ENCODE measurements at places on chromosomes 16 and 17.

GRCh38 chr17:40364121-40364861 lies at the start of gene GJD3:
Gene GJD3, minus strand, starts transcription at chr17:40364737. Its CDS starts 922 bp downstream, at chr17:40363815.
- DNase-seq: no peak

DNA sequence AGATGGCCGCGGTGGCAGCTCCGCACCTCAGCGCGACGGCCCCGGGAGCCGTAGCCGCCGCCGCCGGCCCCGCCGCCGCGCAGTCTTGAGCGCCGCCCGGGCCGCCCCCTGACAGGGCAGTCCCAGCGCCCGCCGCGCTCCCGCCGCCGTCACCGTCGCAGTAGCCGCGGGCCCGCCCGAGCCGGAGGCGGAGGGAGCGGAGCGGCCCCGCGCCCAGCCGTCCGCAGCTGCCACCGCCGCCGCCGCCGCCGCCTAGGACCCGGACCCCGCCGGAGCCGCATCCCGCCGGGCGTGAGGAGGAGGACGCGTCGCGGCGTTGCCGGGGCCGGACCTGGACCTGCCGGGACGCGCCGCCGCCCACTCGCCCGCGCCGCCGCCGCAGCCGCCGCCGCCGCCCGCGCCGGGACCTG lies 218 bp downstream of the TNRC6C start:
- peak; percentile 12 for DNase-seq

- DNase-seq: no peak
Measured at GRCh38 chr16:15604460-15605440, 38.2 kb downstream of the MARF1 start.

DNA sequence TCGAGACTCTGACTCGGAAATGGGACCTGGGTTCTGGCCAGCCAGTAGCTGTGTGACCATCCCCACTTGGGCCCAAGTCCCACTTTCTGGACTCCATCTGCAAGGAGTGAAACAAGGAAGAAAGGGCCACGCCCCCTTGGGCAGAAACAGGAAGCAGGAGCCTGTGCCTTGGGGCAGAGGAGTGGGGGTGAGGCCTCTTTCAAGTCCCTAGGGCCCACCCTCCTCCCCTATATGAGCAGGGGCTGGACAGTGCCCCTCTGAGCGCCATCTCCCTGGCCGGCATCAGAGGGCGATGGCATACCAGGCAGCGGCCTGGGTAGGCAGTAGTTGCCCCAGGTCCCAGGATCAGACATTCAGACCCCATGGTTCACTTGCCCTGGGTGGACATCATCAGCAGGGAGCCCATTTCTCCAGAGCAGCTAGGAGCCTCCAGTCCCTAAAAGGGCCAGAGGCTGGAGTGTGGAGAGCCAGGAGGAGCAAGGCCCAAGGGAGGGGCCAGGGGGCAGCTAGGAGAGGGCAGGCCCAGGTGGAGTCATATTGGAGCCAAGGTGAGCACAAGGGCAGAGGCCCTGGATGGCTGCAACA lies 7.1 kb downstream of the BCAR1 start:
- no peak for DNase-seq

DNA sequence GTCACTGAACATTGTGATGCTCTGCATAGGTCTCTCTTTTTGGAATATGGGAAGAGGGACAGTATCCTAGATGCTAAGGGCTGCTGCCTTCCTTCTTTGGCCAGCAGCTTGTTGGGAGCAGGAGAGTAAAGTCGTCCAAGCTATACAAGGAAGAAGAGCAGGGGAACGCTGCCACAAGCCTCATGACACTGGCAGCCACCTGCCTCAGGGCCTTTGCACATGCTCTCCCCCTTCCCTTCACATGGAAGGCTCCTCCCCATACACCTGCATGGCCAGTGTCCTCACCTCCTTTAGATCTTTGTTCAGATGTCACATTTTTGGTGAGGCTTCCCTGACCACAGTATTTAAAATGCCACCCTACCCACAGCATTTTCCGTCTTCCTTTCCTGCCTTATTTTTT lies 78.1 kb upstream of the CRHR1 start:
- no peak for DNase-seq

GRCh38 chr17:62852195-62852594 lies 44.1 kb upstream of the MARCHF10 start:
- DNase-seq: no peak

DNA sequence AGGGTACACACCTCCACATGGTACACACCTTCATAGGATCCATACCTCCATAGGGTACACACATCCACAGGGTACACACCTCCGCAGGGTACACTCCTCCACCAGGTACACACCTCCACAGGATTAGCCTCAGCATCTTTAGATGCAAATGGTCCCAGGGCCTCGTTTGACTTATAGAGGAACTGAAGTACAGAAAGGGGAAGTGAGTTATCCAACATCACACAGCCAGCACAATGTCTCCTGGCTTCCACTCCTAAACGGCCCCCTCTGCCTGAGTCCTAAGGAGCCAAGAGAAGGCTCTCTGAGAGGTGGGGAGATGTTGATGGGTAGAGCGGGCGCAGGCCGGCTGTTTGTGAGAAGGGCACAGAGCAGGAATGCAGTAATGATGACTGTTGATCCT lies 12.0 kb downstream of the FOXN1 start:
- no peak for DNase-seq

DNA sequence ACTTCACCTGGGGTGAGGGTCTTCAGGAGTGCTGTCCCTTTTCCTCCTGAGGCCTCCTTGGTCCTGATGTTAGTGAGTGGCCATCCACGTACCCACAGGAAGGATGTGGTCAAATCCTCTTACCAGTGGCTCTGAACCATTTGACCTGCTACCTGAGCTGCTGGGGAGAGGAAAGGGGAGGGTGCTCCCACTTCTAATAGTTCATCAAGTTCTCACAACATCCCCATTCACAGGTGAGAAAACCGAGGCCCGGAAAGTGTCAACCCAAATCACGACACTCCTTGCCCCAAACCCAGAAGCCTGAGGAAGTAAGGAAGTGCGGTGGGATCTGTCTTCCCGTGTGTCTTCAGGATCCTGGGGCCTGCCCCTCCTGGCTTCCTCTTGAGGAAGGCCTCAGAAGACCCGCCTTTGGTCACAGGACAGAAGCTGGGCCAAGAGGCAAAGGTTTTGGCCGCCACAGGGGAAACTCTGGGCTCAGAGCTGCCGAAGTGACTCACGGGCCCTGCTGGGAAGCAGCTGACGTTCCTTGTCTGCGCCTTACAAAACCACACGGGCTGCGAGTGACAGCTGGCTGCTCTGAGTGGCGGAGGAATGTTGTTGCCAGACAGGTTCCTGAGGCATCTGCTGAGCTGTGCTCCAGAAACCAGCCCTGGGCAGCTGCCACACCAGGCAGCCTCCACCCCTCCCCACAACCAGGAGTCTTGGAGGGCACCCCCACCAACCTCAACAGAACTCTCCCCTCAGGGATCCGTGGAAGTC lies 13.9 kb upstream of the KIFC3 start:
- DNase-seq: no peak

DNA sequence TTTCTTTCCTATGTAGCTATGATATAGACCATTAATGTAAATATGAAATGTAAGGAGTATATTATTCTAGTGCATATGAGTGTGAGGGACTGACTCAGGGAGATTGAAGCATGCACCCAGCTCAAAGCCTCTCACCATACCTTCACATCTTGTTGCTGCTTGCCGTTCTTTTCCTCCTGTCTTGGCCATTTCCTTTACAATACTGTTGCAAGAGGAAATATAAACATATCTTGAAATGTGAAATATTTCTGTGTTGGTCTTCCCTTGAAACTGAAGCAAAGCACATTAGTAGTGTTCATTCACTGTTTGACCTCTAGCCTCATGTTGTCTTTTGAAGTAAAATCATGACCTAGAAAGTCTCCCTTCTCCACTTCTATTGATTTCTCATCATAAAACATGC lies 46.6 kb downstream of the PHKB start:
- no peak for DNase-seq

DNA sequence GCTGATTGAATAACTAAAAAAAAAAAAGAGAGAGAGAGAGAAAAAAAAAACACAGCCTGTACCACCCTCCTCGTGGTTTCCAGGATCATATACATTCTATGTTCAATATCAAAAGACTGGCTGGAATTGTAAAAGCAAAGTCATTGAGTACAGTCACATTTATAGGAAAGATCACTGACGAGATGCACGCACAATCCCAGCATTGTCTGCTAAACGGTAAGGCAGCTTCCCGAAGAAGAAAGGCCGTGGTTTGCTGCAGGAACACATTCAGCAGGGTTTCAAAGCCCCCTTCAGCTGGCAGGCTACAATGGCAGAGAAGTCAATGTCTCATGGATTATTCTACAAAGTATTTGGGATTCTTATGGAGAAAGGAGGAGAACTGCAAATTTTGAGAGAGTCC lies 9.3 kb downstream of the NQO1 start:
- DNase-seq: no peak

- no peak for DNase-seq
Measured at GRCh38 chr17:47916489-47917208, 20.6 kb downstream of the SP2 start.

DNA sequence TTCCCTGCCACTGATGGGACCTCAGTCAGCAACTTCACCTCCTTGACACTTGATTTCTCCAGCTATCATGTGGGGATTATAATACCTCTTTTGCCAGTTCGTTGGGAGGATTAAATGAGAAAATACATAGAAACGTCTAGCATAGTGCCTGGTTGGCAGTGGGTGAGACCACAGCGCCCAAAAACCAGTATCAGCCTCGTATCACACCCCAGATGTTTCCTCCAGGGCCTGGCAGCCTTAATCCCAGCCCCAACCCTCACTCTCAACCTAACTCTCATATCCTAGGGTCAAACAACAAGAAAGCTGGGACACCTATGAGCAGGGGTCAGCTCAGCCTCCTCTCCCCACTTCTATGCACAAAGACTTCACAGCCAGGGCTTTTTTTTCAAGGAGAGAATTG lies 14.0 kb upstream of the C16orf78 start:
- DNase-seq: no peak

GRCh38 chr16:55370762-55371482 lies 46.9 kb downstream of the IRX6 start:
- no peak for DNase-seq

DNA sequence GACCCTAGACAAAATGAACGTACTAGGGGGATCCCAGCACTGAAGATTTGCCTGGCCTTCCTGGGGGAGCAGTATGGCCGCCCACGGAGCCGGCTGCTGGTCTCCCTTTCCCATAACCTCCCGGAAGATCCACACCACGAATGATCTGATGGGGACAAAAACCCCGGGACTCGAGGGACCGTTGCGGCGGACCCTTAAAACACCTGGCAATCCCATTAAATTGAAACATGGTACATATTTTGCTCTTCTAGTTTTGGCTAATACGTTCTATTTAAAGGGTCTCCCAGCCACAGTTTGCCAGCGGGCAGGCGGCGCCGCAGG lies 45.2 kb upstream of the LCMT1 start:
- DNase-seq: no peak

DNA sequence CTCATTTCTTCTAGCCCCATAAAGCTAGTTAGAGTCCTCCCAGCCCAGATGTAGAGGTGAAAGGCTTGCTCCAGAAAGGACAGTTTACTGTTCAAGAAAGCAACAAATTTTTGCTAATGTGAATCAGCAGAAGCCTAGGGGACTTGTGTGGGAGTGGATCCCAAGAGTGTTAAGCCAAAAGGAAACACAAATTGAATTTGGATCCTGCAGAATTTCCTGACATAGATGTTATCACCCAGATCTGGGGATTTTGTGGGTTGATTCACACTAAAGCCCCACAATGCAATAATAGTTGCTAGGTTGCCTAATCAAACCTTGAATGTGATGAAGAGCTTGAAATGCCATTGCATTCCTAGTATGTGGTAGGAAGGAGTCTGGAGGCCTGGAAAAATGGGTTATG lies 135.2 kb upstream of the HS3ST3A1 start:
- no peak for DNase-seq

- DNase-seq: no peak
Measured at GRCh38 chr16:8713635-8714172, 39.3 kb downstream of the ABAT start.

DNA sequence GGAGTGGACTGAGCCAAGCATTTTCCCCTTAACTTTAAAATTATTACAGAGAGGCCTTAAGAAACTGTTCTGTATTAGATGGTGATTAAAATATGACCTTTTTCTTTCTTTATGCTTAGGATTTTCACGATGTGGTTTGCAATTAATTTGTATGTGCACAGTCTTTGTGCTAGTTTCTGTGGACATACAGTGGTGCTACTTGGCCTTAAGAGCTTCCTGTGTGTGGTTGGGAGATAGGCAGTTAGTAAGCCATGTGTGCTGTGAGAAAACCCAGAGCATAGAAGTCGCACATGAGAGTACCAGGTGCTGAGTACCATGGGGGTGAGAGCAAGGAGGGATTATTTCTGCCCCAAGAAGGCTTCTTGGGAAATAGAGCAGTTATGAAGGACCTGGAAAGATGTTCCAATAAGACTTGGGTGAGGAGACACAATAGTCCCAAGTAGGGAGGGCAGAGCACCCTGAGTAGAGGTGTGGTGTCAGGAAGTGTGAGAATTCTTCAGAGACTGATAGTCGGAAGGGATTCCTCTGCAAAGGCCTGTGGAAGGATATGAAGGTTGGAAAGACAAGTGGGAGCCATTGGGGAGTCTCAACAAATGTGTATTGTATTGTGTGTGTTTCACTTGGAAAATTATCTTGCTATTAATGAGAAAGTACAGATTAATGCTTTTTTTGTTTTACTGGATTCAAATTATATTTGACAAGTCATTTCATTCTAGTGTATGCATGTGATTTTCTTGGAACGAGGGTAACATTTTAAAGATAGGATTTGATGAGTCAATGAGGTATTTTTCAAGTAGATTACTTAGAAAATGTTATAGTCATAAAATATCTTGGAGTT lies 239.9 kb downstream of the PRKCA start:
- no peak for DNase-seq

DNA sequence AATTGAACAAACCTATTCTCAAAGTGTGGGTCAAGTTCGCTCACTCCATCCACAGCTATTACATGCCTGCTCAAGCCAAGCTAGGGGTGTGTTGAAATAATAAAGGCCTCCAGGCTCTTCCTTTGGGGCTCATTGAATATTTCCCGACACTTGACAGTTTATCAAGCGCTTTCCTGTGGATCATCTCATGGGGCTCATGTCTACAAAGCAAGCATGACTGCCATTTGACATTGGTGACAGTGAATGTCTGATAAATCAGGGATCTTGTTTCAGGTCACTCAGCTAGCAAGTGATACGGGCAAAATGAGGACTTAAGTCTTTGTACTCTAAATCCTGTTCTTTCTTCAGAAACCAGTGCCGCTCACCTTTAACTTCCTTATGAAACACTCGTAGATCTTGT lies 542.6 kb downstream of the TOX3 start:
- DNase-seq: no peak

- no peak for DNase-seq
Measured at GRCh38 chr16:12900599-12901203, 697 bp upstream of the SHISA9 start.

GRCh38 chr17:30380643-30381339 lies 2.1 kb downstream of the CPD start:
- no peak for DNase-seq

DNA sequence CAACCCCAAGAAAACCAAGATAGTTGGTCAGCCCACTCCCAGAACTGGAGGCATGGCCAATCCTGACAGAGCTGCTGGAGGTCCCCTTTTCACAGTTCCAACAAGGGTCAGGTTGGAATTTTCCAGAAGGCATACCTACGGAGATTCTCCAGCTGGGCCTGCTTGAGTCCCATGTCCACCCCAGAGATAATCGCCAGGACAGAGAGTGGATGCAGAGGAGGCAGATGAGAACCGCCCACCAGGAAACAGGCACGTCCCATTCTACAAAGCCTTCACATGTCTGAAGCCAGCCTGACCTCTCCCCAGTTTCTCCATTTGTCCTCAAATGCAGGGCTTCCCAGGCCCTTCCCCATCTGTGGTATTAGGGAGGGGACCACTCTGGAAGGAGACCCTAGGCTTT lies 47.4 kb upstream of the SMURF2 start:
- no peak for DNase-seq

- DNase-seq: no peak
Measured at GRCh38 chr17:78058001-78058400, 70.6 kb downstream of the TMC6 start.
